ENCODE measurements at places on chromosomes 7 and 10.

GRCh38 chr10:121070275-121071070 lies 219.3 kb downstream of the WDR11 start:
- DNase-seq: peak; percentile 68

DNA sequence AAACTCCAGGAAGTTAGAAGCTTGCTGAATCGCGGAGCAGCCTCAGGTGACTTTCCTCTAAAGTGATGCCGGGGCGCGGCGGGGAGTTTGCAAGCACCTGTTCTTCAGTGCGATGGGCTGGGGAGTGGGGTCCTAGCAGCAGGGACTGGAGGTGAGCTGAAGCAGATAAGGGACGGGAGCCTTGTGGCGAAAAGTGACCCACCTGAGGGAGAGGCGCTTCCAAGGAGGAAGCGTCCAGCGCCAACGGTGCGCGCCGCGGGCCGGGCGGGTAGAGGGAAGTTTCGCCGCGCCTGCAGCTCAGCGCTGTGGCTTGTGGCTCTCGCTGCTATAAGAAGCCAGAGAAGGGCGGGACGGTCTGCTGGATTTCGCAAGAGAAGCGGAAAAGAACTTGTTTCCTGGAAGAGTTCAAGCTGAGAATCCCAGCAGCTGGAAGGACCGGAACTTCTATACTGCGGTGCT lies at the start of gene STEAP4:
Gene STEAP4 (minus strand): TSS at position 305 of the 459 bp plus-strand sequence. CDS start 22,625 bp downstream, outside the sequence.
- DNase-seq: peak; percentile 89

- DNase-seq: no peak
Observed at GRCh38 chr10:120607016-120607709, 150.1 kb downstream of the PLPP4 start.

- peak; percentile 49 for DNase-seq
Observed at GRCh38 chr10:27558612-27559020, 54.5 kb downstream of the RAB18 start.

DNA sequence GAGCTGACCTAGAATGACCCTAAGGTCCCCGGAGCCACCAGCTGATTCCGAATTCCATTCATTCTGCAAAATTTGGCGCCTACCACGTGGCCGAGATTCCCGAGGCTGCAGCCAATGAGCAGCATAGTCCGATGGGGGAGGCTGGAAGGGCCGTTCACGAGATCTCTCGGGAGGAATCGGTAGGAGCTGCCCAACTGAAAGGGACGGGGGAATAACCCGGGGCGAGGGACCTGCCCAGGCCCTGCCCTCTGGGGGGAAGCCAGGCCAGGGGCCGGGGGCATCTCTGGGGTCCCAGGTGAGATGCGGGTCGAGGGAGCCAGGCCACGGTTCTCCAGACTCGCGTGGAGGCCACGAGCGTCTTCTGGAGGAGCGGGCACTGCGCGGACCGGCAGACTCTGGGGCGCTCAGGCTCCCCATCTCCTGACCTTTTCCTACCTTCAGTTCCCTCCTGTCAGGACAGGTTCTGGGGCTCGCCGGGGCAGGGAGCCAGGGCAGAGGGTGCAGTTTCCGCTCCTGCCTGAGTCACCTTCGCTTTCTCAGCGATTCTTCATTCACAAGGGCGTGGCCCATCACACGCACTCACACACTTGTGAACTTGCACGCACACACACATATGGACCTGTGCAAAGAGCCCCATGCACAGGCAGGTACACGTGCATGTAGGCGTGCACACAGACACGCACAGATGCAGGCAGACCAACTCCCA lies 173.4 kb downstream of the RNF216 start:
- no peak for DNase-seq

- DNase-seq: no peak
Observed at GRCh38 chr7:69632280-69632679, 34.0 kb downstream of the AUTS2 start.

Measured in MV-4-11 (cell line).